ENCODE measurements at places on chromosomes 6 and 20.

DNA sequence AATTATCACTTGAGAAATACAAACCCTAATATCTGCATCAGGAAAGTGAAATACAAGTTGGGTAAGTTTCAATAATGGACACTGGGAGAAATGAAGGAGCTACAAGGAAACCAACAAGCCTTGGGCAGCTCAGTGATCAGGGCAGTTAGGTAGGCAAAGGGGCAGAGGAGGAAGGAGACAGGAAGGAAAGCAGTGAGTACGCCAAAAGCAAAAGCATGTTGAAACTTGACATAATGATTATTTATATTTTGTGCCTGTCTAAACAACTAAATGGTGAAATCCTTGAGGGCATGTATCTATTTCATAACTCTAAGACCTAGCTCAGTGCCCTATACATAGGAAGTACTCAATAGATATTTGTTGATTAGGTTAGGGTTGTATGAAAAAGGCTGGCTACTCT lies 23.3 kb downstream of the PXT1 start:
- no peak for DNase-seq

DNA sequence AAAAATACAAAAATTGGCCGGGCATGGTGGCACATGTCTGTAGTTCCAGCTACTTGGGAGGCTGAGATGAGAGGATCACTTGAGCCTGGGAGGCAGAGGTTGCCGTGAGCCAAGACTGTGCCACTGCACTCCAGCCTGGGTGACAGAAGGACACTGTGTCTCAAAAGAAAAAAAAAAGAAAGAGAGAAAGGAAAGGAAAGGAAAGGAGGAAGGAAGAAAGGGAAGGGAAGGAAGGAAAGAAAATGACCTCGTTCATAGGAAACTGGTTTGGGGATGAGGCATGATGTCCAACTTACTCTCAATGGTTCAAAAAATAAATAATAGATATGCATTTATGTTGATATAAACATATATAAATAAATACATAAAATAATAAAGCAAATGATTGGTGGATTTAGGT lies 6.8 kb upstream of the BFSP1 start:
- no peak for DNase-seq

GRCh38 chr6:163564534-163564933 lies 150.0 kb downstream of the QKI start:
- no peak for DNase-seq

DNA sequence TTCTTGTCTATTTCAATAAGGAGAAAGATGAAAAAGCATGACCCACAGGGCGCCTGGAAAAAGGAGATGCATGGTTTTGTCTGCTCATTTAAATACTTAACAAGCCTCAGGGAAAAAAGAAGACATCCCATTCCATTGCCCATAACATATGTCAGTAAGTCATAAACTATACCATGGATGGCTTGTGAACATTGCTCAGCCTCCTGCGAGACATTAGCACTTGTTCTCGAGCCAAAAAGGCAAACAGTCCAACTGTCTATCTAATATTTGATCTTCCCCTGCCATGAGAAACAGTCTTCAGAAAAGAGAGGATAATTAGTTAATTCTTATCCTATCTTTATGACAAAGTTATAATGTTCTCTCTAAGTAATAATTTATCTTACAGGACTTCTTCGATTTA lies 527.4 kb downstream of the HACE1 start:
- no peak for DNase-seq

GRCh38 chr20:52086878-52087277 lies 104.7 kb downstream of the ZFP64 start:
- no peak for DNase-seq

GRCh38 chr6:164042212-164042611 lies 627.7 kb downstream of the QKI start:
- no peak for DNase-seq

- DNase-seq, result no peak
Measured at GRCh38 chr20:14817101-14817500, 479.7 kb upstream of the FLRT3 start.

- DNase-seq, result no peak
Measured at GRCh38 chr6:102749210-102749971, 1355.9 kb downstream of the GRIK2 start.

DNA sequence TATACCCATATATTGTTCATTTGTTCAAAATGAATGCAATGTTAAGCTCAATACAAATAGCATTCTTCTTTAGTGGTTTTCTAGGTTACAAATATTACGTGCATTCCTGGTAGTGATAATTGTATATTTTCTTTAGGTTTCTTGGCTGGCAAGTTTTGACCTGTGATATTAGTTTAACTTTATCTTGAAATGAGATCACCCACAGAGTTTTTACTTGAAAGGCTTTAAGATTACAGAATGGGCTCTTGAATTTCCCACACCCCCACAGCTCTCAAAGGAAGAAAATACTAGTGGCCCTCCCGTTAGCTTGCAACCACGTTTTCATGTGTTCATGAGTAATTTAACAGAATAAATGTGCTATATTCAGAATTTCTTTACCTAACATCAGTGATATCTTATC lies 1315.5 kb upstream of the GJE1 start:
- DNase-seq, result no peak

- no peak for DNase-seq
Measured at GRCh38 chr6:129046526-129046925, 163.6 kb downstream of the LAMA2 start.

- DNase-seq, result no peak
Measured at GRCh38 chr6:34650823-34651222, 45.7 kb downstream of the ILRUN start.

DNA sequence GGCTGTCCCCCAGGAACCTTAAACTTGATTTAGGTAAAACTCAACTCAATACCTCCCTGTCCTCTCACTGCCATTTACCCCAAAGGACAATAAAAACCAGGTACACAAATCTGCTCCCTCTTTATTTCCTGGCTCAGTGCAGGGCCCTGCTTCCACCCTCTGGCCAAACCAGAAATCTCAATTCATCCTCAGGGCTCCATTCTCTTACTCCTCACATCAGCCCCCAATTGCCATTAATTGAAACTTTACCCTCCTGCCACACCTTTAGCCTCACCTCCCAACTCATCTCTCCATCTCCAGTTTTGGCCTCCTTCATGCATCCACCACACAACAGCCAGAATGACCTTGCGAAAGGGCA lies 10.5 kb downstream of the ZBTB2 start:
- DNase-seq, result no peak

DNA sequence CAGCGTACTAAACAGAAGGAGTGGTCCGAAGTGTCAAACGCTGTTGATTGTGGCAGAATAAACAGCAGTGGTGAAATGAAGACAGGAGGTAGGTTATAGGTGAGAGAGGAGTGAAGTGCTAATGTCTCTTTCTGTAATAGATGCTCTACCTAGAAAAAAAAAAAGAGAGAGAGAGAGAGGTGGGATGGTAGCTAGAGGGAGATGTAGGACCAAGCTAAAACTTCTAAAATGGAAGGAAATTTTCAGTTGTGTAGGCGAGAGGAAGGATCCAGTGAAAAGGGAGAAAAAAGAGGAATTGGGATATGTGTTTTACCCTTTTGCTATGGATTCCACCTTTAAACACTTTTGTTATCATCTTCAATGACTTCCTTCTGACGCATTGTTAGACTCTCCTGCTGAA lies 126.5 kb upstream of the BMP2 start:
- DNase-seq, result no peak

- DNase-seq, result no peak
Measured at GRCh38 chr6:154230910-154231595, 125.5 kb downstream of the IPCEF1 start.

DNA sequence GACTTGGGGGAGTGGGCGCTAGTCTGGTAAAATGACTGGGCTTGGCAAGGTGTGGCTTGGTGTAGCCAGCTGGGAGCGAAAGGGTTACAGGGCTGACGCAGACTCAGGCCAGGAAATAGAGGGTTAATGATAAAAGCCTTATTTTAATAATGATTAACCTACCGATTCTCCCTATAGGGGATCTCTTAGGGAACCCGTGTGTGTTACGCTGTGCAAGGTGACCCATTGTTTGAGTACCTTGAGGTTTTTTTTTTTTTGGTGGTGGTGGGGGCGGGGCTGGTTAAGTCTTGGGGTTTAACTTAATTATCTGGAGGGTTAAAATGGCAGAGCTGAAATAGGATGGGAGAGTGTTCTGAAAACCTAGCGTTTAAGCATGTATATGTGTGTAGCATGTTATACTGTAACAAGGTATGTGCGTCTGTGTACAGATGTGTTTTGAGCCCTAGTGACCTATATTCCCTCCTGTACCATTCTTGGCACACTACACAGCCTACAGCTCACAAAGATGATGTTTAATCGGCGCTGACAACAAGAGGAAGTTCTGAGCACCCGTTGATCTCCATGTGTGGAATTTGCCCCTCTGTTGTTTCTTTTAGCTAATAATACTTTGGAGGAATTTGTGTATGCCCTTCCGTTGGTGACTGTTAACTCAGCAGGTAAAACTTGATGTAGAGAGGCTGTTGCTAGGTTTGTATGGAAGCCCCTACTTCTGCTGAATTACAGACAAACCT lies 1.3 kb downstream of the CARMIL1 start:
- no peak for DNase-seq

DNA sequence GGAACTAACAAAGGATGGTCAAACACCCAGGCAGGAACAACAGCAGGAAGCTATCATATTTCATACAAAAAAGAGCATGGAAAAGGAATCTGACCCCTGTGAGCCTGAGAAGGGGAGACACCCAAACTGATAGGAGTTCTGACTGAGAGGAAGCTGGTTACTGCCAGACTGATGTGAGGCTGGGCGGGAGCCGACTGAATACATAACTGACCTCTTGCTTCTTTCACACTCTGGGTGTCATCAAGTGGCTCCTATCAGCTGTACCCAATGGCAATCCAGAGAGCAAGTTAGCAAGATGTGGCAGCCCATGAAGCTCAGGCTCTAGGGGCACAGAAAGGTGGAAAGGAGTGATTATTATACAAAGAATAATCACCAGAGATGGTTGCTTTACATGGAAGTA lies 795.1 kb upstream of the HS3ST5 start:
- no peak for DNase-seq

DNA sequence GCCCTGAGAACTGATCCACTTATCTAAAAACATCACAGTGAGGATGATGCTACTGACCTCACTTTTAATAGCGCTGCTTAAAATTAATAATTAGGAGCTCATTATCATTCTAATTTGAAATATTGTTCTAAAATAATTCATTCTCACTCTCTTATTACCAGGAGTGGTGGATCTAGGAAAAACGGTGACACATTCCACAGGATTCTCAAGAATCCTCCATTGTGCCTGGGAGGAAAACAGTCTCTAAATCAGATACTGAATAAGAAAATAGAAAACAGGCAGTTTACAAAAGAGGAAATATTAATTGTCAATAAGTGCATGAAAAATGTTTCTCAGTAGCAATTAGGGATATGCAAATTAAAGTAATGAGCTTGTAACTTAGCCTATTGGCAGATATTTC lies 187.4 kb downstream of the TENT5A start:
- no peak for DNase-seq

GRCh38 chr6:152428126-152428525 lies 209.0 kb downstream of the SYNE1 start:
- no peak for DNase-seq

- DNase-seq, result no peak
Measured at GRCh38 chr6:89361171-89361570, 8.6 kb upstream of the UBE2J1 start.

DNA sequence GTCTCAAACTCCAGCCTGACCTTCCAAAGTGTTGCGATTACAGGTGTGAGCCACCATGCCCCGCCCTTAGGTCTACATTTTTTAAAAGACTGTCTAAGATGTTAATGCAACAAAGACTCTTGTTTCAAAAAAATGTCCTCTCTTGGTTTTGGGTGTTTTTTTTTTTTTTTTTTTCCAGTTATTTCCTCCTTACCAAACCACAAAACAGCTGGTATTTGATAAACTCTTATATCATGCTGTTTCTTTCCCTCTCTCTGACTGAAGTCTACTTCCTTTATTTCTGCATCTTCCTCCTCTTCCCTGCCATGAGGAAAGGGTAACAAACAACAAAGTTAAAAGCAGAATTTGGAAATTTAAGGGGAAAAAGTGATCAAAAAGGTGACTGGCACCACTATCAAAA lies 21.2 kb downstream of the STK38 start:
- no peak for DNase-seq

- DNase-seq, result no peak
Measured at GRCh38 chr6:16576451-16577368, 184.6 kb downstream of the ATXN1 start.

- no peak for DNase-seq
Measured at GRCh38 chr6:133093956-133094355, 147.2 kb upstream of the EYA4 start.

- DNase-seq, result no peak
Measured at GRCh38 chr20:37995856-37996605, 37.2 kb downstream of the TTI1 start.

DNA sequence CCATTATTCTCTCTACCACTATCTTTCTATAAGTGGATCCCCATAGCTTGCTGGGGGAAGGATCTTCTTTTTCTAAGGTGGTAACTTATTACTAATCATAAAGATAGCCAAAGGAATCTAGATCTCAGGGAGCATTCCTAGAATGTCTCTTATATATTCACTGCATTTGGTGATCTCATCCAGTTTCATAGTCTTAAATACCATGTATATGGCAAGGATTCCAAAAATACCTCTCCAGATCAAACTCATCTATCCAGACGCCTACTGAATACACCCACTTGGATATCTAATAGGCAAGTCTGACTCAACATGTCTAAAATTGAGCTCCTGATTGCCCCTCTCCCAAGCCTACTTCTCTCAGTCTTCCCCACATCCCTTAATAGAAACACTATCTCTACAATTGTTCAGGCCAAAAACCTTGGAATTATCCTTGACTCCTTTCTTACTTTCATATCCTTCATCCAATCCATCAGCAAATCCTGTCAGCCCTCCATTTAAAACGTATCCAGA lies 264.4 kb downstream of the HACE1 start:
- DNase-seq, result no peak

GRCh38 chr6:170404036-170404435 lies 97.5 kb downstream of the FAM120B start:
- DNase-seq, result no peak

GRCh38 chr20:21046413-21047070 lies 59.6 kb downstream of the LINC00237 start:
- no peak for DNase-seq

GRCh38 chr6:41266541-41266940 lies 19.9 kb downstream of the TREM1 start:
- DNase-seq, result no peak

GRCh38 chr6:165562421-165563090 lies 100.5 kb downstream of the PDE10A start:
- no peak for DNase-seq

DNA sequence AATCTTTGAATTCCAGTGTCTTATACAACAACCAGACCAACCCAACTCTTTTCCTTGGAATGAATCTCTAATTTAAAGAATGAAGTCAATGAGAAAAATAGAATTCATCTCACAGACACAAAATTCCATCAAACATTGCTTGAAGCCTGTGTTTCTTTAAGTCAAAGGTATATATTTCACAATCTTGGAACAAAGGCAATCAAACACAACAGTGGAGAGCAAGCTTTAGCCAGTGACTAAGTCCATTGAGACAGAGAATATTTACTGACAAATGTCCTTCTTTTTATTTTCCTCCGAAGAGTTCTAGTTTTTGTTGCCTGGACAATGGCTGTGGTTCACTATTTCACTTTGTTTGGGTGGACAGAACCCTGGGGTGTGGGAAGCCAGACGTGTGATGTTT lies 35.8 kb downstream of the MEP1A start:
- DNase-seq, result no peak
